ENCODE measurements at places on chromosomes 1 and 21.

DNA sequence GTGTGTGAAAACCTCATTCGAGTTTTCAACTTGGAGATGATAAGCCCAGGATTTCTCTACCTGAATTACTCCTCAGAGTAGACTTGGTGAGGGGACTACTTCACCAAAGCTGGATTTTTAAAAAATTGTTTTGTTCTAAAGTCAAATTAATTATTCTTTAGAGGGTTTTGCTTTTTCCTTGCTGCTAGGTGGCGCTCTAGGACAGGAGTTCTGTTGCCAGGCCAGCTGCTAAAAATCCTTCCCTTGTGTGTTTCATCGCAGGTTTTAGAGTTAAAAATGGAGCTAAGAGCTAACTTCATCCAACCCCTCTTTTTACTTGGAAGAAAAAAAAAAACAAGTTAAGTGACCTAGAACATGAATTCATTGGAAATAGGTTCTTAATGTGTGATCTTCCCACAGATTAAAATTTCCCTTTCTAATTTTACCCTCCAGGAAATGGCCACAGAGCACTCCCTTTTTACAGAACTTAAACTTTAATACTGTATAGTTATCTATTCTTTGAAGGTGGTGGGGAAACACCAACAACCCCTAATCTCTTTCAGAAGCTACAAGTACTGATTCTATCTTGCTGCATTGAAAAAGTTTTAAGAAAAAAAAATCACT is 36.7 kb upstream of the FAM163A start:
- peak; percentile 59 for DNase-seq

GRCh38 chr1:28535180-28535579 is 17.7 kb upstream of the TRNAU1AP start:
- DNase-seq, result no peak

GRCh38 chr1:203559523-203559922 is 65.6 kb downstream of the OPTC start:
- no peak for DNase-seq

GRCh38 chr1:118396279-118396678 is 211.3 kb upstream of the SPAG17 start:
- no peak for DNase-seq

DNA sequence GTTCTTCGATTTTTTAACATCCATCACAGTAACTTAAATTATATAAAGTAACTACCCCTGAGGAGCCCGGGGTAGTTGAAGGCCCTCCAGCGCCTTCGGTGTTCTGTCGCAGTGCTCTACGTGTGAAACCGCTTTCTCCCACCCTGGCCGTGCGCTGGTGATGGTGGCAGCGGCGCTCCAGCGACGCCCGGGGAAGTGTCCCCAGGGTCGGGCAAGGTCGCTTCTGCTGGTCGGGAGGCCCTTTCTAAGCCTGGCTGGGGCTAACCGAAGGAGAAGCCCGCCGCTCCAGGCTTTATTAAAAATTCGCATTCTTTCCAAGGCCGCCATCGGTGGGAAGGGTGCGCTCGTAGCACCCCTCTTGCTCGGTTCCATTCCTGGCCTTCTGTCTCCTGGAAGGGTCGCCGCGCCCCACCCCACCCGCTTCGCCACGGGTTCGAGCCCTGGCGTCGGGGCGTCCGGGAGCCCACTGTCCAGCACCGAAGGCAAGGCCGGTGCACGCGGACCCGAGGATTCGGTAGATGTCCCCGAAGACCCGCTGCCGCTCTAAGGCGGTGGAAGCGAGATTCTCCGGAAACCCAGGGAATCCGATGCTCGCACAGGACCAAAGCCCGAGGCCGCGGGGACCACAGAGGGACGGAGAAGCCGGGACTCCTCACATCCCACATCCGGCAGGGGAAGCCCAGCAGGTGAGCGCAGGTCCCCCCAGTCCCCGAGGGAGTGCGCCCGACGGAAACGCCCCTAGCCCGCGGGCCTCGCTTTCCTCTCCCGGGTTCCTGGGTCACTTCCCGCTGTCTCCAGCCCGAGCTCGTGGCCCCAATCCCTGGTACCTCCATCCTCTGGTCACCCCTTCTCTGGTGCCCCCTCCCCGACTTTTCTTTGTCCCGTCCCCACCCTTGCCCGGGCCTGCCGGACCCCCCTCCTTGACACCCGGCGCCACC is 685 bp upstream of the RIPPLY3 start:
- DNase-seq, result no peak

DNA sequence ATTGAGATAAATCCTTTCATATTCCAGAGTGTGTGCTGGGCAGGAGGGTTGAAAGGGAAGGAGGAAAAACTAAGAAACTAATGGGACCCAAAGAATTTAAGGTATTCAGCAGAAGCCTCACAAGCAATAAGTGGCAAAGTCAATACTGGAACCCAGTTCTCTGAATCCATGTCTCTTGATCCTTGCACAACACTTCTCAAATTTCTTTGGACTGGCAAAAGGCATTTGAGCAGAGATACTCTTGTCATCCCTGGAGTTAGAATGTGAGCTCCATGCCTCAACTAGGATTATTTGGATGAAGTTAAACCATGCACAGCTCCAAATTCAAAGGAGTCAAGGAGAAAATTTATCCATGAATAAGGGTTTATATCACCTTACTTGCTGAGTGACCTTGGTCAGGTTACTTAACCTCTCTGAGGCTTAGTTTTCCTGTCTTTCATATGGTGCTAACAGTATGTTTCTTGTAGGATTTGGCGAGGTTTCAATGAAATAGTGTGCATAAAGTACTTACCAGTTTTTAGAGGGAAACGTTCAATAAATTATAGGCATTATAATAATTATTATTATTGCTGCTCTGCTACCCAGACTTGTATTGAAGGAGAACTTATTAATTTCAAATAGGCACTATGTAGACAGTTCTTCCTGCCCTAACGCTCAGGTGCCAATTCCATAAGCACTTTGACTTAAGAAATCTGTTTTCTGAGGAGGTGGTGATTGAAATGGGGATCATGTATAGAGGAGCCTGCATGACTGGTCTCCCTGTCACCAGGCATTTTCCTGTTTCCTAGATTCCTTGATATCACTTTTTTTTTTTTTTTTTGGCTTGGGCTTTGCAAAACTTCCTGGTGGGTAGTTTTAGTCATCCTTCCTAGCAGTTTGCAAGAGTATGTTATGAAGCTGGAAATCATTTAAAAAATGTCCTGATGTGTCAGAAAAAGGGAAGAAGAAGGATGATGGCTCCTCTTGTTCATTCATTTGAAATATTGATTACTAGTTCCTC is 125.0 kb upstream of the JUN start:
- DNase-seq, result no peak

- no peak for DNase-seq
Measured at GRCh38 chr1:234265861-234266260, 107.4 kb upstream of the COA6 start.

- DNase-seq, result no peak
Measured at GRCh38 chr21:31498985-31499384, 154.9 kb upstream of the TIAM1 start.

DNA sequence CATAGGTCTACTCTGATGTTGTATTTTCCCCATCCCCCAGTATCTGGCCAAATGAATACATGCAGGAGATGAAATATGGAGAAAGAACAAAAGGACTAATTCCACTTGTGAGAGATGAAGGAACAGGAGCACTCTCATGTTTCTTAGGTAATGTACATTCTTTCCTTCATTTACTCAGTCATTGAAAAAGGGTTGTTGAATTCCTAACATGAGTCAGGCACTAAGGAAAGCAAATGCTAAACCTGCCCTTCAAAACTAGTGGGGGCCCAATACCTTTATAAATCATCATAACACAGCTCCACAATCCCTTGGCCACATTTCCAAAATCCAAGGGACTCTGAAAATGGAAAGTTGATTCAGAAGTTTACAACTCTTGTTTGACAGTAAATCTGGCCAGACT is 94.3 kb downstream of the DIRAS3 start:
- no peak for DNase-seq

GRCh38 chr1:18190598-18190997 is 83.0 kb downstream of the IGSF21 start:
- no peak for DNase-seq

DNA sequence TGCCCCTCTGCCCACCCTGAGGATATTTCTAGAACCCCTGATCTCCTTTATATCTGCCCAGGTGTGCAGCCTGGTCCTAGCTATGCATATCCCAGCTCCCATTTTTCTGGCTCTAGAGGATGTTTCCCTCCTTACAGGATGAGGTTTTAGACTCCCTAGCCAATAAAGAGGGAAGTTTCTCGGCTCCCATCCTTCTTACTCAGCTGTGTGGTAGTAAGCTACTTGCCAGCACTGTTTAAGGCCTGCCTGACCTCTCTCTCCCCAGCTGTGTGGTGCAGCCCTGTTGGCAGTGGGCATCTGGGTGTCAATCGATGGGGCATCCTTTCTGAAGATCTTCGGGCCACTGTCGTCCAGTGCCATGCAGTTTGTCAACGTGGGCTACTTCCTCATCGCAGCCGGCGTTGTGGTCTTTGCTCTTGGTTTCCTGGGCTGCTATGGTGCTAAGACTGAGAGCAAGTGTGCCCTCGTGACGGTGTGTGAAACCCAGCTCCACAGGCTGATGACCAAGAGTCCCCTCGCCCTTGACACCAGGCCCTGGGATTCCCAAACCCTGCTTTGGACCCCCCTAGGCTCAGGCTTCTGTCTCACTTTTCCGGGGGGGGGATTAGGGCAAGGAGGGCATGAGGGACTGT is 7.8 kb upstream of the P3R3URF start:
- DNase-seq, result no peak

DNA sequence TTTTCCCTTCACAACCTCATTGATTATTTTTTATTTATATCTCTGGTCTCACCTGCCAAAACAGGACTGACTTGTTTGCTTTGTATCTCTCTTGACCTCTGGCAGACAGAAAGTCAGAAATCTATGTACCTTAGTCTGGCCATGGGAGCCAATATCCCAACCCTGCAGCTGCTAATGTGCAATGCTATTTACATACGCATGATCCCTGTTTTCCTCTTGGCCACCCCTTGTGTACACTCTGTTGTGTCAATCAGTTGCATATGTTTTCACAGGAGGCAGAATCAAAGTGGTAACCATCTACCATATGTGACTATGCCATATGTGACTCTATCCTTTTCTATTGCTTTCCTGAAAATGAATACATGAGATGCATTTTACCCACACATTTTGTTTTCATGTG is 688.8 kb downstream of the PLA2G4A start:
- no peak for DNase-seq

DNA sequence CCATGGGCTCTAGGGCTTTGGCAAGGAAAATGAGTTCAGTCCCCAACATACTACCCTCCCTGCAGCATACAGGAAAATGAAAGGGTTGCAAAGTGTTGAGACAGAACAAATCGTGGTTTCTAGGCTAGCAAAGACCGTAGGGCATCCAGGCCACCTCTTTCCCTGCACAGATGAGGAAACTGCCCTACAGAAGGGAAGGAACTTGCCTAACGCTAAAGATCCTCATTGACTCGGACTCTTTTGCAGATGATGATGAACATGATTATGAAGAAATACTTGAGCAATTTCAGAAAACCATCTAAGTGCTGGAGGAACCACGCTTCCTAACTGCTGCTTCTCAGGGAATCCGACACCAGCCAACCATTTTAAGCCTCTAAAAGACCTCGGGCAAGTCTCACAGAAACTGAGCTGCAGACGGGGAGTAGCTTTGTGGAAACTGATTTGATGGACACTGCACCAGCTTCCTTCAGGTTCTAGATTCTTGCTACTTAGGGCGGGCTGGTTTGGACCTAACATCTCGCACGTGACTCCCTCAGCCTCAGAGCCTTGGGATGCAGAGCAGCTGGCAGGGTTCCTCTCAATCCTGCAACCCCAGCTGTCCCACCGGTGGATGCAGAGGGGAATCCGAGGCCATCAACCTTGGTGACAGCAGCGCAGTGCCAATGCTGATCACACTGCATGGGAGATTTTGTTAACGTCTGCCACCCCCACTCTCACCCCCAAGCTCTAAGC is 13.4 kb downstream of the THEMIS2 start:
- DNase-seq, result no peak

GRCh38 chr1:33289858-33290154 is 31.1 kb downstream of the A3GALT2 start:
- no peak for DNase-seq

DNA sequence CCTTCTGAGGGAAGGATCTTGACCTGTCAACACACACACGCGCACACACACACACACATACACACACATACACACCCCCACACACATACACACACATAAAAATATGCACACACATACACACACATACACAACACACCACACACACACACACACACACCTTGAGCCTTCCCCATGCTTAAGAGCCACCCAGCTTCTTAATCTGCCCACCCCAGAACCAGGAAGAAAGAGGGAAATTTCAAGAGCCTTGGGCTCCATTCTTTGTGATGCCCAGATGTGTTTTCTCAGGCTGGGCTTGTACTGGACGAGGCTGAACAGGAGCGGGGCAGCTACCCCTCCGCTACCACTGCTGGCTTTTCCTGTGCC is 643.5 kb downstream of the KIF26B start:
- no peak for DNase-seq

- no peak for DNase-seq
Measured at GRCh38 chr1:219147571-219148019, 26.1 kb upstream of the LYPLAL1 start.

DNA sequence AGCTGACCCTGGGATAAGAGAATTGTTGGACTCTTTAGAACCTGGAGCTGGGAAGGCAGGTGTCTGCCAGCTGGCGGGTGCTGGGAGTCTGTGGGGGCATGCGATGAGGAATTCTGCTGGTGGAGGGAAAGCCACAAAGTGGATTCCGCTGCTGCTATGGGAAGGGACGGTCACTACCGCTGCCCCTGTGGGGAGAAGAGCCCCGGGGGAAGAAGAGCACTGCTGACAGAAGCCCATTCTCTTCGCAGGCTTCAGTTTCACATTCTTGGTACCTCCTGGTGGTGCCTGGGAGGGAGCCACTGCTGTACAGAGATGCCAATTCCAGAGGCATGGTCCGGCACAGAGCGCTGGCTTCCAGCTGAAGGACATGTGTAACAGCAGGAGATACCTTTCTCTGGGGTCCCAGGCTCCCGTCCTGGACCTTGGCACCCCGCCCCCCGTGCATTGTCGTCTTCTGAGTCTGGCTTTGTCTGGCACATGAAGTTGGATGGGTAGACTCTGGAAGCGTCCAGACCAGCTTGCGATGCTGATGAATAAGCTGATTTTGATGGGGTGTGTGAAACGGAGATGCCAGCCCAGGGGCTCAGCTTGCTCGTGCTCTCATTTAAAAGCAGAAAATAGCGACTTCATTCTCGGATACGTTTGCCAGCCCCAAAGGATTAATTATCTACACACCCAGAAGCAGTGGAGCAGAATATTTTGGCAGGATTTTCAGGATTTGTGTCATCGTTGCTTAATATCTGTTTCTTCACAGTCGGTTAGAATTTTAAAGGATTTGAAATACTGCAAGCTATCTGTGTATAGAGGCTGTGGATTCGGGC is 13.2 kb downstream of the PDXK start:
- peak; percentile 45 for DNase-seq

DNA sequence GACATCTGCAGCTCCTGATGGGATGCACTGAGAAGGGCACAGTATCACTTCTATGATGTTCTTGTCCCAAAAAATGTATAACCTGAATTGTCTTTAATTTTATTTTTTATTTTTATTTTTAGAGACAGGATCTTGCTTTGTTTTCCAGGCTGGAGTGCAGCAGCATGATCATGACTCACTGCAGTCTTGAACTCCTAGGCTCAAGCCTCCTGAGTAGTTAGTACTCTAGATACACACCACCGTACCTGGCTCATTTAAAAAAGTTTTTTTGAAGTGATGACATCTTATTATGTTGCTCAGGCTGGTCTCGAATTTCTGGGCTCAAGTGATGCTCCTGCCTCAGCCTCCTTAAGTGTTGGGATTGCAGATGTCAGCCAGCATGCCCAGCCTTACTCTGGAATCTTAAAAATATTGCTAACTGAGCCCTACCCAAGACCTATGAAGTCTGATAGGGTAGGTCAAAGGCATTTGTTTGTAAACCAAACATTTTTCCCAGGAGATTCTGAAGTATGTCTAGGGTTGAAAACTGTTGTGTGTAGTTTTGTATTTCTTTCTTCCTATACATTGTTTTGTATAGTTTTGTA is 68.9 kb downstream of the ATF6 start:
- DNase-seq, result no peak
